SK-N-MC (cell line): ENCODE measurements at places on chromosomes 11 and 22.

DNA sequence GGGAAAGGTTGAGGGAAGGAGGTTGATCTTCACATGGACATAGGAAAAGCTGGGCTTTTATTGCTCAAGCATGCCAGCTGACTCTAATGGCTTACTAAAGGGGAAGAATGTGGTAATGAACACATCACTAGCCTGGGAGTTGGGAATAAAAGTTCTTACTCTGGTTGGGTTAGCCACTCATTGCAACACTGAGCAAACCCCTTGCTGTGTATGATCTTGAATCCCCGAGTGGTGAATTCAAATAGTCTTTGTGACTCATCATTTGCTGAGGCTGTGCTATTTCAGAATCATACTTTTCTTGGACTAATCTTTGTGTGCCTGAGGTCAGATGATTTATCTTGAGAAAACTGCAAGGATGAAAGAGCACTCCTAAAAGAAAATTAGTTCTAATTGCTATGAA is 304.1 kb upstream of the ANO5 start:
- no peak for DNase-seq

DNA sequence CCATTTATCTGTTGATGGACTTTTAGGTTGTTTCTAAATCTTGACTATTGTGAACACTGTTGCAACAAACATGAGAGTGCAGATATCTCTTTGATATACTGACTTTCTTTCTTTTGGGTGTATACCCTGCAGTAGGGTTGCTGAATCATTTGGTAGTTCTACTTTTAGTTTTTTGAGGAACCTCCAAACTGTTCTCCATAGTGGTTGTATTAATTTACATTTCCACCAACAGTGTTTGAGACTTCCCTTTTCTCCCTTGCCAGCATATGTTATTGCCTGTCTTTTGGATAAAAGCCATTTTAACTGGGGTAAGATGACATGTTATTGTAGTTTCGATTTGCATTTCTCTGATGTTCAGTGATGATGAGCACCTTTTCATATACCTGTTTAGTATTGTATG is 330.0 kb downstream of the DDX10 start:
- no peak for DNase-seq

- DNase-seq = no peak
Observed at GRCh38 chr22:41656556-41656955, 32.1 kb downstream of the SNU13 start.

DNA sequence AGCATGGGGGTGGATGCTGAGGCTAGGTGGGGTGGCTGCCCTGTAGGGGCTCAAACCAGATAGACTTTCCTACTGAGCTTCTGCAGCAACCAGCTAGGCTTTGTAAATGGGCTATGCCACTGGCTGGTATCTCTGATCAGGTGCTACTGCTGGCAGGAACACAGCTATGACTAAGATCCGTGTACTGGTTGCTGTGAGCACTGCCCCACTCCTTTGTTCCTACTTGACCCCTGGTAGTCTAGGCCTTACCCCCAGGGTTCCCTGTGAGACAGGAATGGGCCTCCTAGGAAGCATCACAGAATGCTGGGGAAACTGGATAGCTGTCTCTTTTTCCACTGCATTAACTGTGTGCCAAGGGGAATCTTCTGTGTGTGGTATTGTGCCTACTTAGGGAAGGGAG is 58.4 kb upstream of the GAB2 start:
- no peak for DNase-seq

DNA sequence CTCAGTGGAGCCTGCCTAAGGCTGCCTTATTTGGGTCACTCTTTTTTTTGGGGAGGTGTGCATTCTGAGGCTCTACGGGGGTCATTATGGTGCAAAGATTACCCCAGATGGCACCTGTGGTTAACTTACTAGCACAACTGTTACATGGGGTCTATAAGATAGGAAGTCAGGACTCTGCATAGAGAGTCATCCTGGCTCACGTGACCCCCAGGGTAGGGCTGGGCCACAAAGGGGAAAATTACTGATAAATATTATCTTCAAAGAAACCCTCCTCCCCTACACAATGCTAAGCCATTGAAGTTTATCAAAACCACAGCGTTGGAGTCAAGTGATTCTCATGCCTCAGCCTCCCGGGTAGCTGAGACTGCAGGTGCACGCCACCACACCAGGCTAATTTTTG is 397.1 kb downstream of the MN1 start:
- no peak for DNase-seq

GRCh38 chr11:77372726-77373125 is 71.2 kb upstream of the GDPD4 start:
- DNase-seq = no peak

- no peak for DNase-seq
Observed at GRCh38 chr11:12110201-12110713, at the start of gene MICAL2. TSS of gene MICAL2 (plus strand) at chr11:12110590. CDS start at chr11:12162156, 51,566 bp downstream.

DNA sequence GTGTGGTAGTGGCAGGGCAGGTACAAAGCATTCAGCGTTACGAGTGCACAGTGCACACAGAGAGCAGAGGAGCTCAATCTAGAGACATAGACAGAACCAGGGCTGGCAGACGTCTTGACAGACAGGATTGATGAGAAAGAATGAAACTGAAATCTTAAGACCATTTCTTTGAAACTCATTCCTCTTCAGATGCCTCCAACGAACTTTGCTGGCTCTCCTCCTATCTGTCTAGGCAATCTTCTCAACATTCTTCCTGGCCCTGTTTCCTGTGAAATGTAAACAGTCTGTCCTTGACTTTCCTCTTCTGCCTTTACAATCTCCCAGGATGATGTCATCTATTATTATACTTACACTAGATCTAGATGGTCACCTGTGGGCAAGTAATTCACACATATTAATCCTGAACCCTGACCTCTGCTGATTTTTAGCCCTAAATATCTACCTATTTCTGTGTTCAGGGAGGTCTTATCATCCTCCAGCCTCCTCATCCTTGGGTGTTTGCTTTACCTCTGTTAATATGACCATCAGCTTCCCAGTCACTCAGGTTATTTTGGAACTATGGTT is 119.5 kb downstream of the ENTHD1 start:
- no peak for DNase-seq

GRCh38 chr22:50048061-50048765 is 9.9 kb downstream of the TTLL8 start:
- no peak for DNase-seq

GRCh38 chr11:23041001-23041503 is 180.8 kb upstream of the CCDC179 start:
- no peak for DNase-seq

GRCh38 chr22:26377170-26377830 is 51.8 kb upstream of the ASPHD2 start:
- DNase-seq = no peak

DNA sequence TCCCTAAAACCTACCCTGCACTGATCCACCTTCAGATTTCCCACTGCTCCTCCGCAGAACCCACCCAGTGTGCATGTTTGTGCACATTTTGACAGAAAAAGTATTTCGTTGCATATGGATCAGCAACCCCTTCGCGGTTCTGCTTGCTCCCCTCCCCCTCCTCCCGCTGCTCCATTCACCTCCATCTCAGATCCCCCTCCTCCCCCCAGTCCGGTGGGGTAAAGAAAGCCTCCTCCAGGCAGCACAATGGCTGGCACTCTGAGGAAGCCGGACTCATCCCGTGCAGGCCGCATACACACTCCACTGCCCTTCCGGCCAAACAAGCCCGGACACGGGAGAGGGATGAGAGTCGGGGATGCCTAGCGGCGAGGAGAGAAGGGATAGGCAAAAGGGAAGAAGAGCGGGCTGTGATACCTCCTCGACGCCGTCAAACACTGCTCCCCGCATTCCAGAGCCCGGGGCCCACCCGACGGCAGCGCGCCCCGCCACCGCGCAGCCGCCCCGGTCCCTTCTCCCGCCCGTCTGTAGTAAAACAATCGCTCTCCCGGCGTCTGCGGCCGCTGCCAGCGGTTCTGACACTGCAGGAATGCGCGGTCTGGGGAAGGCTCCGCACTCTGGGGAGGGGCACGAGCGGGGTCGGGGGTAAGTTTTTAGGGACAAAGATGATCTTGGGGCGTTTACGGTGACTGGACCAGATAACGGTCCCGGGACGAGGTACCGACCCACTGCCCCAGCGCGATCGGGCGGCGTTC is 915 bp downstream of the FEZ1 start:
- no peak for DNase-seq

DNA sequence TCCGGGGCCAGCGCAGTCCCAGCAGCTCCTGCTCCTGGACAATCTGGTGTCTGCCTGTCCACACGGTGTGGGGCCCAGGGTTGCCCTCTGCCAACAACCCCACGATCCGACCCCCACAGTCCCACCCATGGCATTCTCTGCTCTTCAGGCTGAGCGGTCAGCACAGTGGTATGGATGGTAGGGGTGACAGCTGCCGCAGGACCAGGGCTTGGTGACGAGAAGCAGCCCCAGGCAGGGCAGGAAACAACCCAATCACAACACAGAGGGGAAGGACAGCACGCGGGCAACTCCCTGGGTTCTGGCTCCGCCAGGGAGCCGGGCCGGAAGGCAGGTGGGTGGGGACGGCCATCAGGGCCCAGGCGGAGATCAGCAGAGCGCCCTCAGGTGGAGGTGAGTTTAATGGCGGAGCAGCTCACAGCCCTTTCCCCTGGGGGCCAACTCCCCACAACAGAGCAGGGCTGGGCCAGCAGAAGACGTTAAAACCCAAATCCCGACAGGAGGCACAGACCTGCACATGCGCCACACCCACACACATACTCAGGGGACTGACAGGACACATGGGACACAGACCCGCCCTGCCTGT is 5.3 kb upstream of the CHADL start:
- DNase-seq = no peak

DNA sequence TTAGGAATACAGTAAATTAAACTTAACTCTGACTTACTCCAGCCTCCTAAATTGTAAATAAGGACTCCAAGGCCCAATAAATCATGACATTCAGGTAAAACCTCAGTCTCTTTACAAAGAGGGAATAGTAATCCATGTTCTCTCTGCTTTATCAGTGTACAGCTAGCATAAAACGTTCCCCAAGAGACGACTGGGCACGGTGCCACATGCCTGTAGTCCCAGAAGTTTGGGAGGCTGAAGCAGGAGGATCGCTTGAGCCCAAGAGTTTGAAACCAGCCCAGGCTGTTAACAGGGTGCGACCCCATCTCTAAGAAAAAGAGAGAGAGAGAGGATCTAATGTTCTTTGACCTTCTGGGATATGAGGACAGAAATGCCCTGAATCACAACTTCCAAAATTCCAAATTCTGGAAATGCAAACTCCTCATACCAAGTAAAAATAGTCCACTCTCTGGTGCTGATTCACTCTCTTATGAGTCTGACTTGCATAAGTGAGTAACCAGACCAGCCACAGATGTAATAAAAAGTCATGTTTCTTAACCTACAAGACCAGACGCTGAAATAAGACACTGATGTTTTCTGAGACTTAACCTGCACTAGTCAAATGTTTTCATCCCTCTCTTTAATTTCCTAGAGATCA is 25.5 kb downstream of the NNMT start:
- no peak for DNase-seq

DNA sequence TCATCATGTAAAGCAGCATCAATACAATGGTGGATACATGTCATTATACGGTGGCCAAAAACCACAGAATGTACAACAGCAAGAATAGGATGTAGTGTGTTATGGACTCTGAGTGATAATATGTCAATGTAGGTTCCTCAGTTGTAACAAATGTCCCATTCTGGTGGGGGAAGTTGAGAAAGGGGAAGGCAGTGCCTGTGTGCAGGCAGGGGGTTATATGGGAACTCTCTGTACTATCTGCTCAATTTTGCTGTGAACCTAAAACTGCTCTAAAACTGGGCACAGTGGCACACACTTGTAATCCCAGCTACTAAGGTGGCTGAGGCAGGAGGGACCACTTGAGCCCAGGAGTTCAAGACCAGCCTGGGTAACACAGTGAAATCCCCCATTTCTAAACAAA is 5.9 kb downstream of the CHKA start:
- DNase-seq = no peak

- DNase-seq = no peak
Observed at GRCh38 chr11:128725630-128726319, 31.9 kb downstream of the FLI1 start.
